ENCODE measurements at places on chromosomes 7 and 10.

- DNase-seq, result no peak
Measured at GRCh38 chr7:18780938-18781337, 285.4 kb downstream of the HDAC9 start.

- no peak for DNase-seq
Measured at GRCh38 chr10:86970982-86971231, 2.6 kb downstream of the ADIRF start.

- DNase-seq, result no peak
Measured at GRCh38 chr7:126803060-126803665, 449.6 kb downstream of the GRM8 start.

GRCh38 chr10:118851062-118852035, 96.6 kb upstream of the CACUL1 start:
- DNase-seq, result peak; percentile 53

GRCh38 chr7:127949769-127950222, 81.4 kb downstream of the LRRC4 start:
- DNase-seq, result no peak

DNA sequence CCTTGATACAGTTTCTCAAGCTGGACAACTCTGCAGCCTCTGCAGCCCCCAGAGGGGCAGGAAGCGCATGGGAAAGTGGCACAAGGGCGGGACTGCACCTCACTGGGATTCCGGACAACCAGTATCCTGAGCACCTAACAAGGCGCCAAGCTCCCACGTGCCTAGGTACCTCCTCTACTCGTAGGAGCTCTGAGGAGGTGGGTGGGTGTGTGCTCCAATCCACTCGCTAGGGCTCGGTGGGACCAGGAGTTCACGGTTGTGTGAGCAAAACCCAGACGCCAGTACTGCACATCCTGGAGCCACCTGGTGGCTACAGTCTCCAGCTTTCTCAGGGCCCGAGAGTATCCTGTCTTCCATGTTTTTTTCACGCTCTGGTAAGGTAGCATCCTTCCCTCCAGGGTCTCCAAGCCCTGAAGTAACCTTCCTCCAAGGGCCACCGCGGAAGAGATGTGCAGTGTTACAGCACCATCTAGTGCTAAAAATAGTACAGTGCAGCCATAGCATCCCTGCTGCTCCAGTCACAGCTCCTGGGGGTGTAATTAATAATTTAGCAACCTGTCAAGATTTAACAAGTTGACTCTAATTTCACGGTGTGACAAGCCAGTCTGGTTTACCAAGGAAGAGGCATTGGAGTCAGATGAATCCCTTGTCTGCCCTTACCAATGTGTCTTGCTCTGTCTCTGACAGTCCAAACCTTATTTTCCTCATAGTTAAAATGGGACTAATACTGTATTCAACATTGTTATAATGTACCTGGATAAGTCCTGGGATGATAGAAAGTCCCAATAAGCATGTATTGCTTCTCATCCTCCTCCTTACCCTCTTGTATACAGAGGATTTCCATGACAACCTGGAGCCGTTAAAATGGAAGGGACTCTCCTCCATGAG, 70.4 kb downstream of the HERPUD2 start:
- DNase-seq, result peak; percentile 66

DNA sequence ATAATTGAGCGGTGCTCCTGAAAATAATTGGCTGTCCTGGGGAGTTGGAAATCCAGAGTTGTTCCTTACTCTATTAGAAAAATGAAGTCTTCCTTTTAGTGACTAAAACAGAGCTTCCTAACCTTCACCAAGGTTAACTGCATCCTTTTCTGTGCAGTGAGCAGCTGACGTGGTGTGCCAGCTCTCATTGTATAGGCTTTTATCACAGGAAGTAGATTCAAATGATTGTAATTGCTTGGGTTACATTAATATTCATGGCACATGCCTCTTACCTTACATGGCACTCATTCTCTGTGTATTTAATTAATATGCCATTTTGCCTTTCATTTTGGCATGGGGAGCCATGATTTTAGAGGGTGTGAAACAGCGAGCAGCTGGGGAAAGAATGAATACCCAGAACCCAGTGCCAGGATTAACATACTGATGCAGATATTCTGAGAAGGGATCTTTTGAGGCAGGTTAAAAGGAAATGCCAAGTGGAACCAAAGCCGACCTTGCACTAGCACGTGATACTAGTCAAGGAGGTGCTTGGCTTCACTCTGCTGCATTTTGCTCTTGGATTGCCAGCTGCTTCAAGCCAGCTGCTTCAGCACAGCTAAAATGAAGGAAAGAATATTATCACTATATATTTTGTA, 115.3 kb downstream of the ST7 start:
- no peak for DNase-seq

GRCh38 chr7:123941391-123942180, 16.5 kb downstream of the SPAM1 start:
- DNase-seq, result no peak

GRCh38 chr7:22146961-22147512, 201.3 kb upstream of the CDCA7L start:
- no peak for DNase-seq

- no peak for DNase-seq
Measured at GRCh38 chr10:133090654-133091053, 2.9 kb downstream of the ADGRA1 start.

- DNase-seq, result no peak
Measured at GRCh38 chr10:63497321-63497720, 23.9 kb upstream of the REEP3 start.

DNA sequence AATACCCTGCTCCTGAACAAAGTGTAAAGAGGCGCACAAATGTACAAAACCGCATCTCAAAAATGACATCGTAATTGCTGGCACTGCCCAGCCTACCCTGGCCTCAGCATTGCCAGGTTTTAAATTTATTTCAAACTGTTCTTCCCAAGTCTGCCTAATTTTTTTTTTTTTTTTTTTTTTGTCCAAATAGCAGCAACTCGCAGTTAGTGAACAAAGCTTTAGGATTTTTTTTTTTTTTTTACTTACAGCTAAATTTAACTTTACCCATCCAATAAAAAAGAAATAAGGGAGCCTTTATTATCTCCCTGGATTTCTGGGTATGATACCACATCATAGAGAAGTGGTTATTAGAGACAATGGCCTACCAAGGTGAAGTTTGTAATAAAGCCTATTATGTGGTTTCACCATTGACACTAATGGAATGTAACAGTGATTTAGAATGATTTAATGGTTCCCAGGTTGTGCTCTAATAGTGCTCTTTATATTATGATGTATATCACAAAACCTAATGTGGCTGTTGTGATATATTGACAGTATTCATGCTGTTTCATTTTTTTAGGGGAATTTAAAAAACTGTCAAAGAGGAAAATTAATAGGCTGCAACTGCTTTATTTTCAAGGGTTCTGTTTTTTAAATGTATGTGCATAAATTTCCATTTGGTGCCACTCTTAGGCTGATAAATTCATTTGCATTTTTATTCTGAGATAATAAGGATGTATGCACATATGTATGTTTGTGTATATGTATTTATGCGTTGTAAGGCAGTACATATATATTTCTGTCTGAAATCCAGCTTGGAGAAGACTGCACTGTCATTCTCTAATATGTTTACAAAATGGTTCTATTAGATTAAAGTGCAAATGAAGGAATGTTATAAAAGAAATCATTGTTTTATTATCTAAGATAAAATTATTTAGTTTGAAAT, 309.0 kb downstream of the TFEC start:
- DNase-seq, result no peak

GRCh38 chr10:44995581-44995913, 5.2 kb upstream of the ZNF22 start:
- DNase-seq, result no peak

GRCh38 chr7:5234852-5235831, 45.1 kb downstream of the WIPI2 start:
- DNase-seq, result no peak

- DNase-seq, result no peak
Measured at GRCh38 chr10:115514895-115515294, 421.7 kb downstream of the ATRNL1 start.

- DNase-seq, result no peak
Measured at GRCh38 chr10:131743190-131744151, 157.3 kb upstream of the PPP2R2D start.

Data from activated CD8-positive, alpha-beta memory T cell treated with anti-CD3 and anti-CD28 coated beads for 24 hours (primary cell).